NCI-H510A (cell line): ENCODE measurements at places on chromosomes 1 and 21.

DNA sequence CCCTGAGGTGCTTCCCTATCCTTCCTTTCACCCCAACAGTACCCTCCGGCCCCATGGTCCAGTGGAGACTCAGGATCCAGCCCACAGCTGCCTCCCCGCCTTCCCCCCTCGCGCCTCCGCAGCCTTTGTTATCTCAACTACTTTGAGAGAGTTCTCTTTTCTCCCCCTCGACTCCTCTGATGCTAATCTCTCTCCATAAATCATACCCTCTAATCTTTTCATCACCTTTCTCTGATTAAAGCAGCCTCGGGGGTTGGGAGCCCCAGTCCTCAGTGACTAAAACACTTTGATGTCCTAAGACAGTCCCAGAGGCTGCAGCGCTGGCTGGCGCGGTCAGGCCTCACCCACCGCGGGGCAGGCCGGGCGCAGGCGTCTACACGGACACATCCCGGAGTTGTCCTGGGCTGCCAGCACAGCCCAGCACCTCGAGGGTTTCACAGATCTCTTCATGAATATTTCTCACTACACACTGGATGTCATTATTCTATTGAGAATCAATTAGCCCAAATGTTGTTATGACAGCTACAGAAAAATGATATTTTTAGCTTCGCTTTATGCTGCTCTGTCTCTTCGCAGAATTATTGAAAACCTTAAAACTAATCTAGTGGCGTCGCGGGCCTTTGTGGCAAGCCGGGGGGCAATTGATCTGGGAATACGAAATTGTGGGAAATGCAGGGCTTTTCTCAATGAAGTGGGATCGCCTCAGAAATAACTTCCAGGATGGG lies 289.5 kb downstream of the RRAGC start:
- DNase-seq, result no peak

DNA sequence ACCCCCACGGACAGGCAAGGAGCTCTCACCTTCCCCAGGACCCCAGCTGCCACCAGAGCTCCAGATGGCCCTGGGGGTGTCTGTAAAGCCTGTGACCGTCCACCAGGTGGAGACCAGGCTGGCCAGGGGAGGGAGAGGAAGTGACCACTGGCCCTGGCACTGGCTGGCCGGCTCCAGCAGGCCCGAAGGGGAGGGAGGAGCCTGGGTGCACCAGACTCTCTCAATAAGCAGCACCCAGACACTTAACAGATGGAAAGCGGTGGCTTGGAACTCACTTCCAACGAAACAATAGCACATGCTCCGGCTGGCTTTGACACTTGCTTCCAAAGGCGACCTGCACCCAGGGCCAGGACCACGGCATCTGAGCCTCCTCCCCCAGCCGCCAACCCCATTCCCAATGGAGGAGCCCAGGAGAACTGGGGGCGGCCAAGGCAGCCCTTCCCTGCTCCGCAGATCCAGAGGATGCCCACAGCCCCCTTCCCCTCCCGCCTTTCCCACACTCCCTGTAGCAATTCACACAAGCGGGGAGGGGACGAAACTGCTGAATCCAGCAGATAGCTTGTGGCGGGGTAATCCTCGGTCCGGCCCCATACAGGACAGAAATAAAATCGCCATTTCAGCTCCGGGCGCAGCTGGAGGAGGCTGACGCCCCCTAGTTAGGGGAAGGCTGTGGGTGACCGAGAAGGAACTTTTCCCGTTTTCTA lies 742 bp upstream of the PDE9A start:
- DNase-seq, result no peak

DNA sequence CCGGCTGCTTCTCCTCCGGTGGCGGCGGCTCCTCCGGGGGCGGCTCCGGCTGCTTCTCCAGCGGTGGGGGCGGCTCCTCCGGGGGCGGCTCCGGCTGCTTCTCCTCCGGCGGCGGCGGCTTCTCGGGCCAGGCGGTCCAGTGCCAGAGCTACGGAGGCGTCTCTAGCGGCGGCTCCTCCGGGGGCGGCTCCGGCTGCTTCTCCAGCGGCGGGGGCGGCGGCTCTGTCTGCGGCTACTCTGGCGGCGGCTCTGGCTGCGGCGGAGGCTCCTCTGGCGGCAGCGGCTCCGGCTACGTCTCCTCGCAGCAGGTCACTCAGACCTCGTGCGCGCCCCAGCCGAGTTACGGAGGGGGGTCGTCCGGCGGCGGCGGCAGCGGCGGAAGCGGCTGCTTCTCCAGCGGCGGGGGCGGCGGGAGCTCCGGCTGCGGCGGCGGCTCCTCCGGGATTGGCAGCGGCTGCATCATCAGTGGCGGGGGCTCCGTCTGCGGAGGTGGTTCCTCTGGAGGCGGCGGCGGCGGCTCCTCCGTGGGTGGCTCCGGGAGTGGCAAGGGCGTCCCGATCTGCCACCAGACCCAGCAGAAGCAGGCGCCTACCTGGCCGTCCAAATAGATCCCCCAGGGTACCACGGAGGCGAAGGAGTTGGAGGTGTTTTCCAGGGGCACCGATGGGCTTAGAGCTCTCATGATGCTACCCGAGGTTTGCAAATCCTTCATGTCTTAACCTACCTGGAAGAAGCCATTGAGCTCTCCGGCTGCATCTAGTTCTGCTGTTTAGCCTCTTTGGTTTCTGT lies 2.0 kb downstream of the LORICRIN start:
- DNase-seq, result no peak

- no peak for DNase-seq
These were observed 87.4 kb downstream of the DHRS3 start for GRCh38 chr1:12530462-12531178.

DNA sequence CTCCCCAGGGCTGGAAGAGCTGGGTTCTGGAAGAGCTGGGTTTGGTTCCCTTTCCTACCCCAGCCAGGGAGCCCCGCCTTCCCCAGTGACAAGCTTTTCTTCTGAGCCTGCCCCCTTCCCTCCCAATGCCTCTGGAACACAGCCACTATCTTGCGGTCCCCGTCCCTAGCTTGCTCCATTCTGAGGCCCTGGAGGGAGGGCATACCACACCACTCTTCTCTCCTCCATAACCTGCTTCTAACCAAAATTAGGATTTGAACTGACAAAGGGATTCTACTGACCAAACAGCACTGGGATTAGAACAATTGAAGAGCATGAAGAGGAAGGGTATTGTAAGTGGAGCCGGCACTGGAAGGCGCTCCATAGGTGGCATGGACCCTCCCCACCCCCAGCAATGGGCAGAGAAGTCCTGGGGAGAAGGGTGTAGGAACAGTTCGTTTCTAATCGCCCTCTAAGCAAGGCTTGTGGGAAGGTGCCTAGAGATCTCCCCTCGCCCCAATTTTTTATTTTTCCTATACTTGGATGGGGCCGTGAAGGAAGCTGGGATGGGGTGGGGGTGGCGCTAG lies 690 bp downstream of the C1orf216 start:
- peak; percentile 71 for DNase-seq

GRCh38 chr21:32981096-32981495 lies 44.6 kb upstream of the OLIG2 start:
- DNase-seq, result no peak

- DNase-seq, result no peak
These were observed 132.5 kb upstream of the ZNF648 start for GRCh38 chr1:182193908-182194550.
